ENCODE measurements at places on chromosomes 7 and 10. TPM values are rescaled to one million over a fixed set of nuclear protein-coding genes. Genes with fewer than 3 reads are reported as not detected.

Gene AMPH
- 0.13 TPM for total RNA-seq

Gene GNG11
- total RNA-seq, result 8.5 TPM

Gene C10orf53
- total RNA-seq, result not detected

Gene C10orf67
- not detected for total RNA-seq

Data from smooth muscle cell of the pulmonary artery (primary cell).